Chondrocyte (in vitro differentiated cells): ENCODE measurements at places on chromosomes 7 and 10.

- peak; percentile 46 for DNase-seq
Observed at GRCh38 chr10:80539421-80540031, 1.8 kb downstream of the SH2D4B start.

DNA sequence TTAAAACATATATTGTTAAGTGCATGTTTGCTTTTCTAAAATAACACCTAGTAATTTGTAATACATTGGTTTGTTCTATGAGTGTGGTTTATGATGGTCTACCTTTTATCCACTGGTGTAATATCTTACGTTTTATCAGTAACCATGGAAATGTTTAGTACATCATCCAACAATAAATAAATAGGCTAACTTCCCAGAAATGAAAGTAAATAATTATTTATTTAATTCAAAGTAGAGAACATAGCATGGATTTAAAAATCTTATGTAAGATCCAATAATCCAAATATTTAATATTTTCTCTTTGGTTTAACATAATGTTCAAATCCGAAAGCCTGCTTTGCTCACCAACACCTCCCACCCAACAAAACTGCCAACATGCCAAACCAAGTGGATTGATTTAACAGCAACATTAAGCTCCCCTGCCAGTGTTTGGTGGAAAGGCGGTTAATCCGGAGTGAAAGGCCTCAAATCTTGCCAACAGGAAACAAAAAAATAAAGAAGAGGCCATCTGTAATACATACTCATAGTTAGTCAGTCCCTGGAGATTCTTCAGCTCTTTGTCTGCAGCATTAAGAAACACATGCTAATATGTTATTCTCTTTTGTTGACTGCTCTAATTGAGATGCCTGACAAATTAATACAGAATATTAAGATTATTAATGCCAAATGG lies 897.8 kb downstream of the CNTNAP2 start:
- DNase-seq = no peak

- no peak for DNase-seq
Observed at GRCh38 chr7:37831244-37831643, 17.2 kb upstream of the NME8 start.

DNA sequence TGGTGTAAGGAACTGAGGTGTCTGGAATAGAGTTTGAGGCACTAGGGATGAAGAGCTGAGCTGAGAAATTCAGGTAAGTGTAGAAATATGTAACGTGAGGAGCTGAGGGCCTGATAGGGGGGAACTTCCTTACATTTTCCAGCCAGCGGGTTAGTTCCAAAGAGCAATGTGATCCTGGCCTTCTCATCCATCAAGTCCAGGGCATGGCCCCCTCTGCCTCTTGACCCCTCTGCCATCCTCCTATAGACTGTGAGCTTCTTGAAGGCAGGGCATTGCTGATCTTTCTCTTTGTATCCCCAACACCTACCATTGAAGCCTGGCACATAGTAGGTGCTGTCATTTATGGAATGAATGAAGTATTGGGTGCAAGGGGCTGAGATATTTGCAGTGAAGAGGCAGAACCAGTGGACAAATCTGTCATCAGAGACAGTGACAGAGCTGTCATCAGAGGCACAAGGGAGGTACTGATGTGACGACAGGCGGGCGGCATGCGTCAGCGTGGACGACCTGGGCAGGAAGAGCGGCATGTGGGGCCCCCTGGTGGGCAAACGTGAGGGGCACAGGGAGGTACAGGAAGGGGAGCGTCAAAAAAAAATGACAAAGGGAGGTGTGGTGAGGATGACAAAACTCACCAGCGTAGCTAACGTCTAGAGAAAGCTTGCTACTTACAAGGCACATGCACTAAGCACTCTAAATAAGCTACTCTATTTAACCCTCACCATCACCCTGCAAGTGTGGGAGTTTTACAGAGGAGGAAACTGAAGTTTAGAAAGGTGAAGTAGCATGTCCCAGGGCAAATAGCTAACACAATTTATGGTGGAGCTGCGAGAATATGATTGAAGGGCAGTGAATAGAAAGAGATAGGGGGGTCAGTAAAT lies 5.2 kb upstream of the CAMK2G start:
- no peak for DNase-seq

GRCh38 chr7:143979359-143979758 lies 20.8 kb upstream of the OR6B1 start:
- DNase-seq = no peak

DNA sequence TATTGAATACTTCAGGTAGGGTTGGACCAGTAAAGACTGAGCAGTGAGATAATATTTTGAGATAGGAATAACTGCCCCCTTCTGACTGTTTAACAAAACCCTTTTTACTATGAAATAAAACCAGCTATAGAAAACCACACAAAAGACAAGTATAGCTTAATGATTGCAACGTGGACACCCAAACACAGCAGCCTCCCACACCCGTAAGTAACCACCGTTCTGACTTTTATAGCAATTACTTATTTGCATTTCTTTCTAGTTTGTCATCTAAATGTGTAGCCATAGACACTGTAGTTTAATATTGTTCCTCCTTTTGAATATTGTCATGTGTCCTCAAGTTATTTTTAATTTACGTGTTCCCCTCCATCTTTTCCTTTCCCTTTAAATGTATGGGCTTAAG lies 42.9 kb upstream of the SYPL1 start:
- DNase-seq = no peak

GRCh38 chr10:111142092-111142768 lies 65.4 kb downstream of the ADRA2A start:
- DNase-seq = no peak

DNA sequence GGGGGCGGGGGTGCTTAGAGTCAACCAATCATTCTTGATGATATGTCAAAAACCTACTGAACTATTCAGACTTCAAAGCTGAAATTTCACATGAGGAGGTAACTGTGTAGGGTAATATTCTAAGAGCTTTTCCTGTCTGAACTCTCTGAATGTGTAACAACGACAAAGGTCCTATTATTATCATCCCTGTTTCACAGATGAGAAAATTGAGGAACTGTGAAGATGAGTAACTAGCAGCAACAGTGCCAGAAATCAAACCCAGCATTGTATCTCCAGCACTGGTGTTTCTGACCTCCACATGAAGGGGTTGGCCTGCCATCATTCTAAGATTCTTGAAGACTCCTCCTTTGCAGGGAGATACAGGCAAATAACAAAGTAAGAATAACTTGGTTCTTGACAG lies 294.7 kb upstream of the AOAH start:
- DNase-seq = no peak

DNA sequence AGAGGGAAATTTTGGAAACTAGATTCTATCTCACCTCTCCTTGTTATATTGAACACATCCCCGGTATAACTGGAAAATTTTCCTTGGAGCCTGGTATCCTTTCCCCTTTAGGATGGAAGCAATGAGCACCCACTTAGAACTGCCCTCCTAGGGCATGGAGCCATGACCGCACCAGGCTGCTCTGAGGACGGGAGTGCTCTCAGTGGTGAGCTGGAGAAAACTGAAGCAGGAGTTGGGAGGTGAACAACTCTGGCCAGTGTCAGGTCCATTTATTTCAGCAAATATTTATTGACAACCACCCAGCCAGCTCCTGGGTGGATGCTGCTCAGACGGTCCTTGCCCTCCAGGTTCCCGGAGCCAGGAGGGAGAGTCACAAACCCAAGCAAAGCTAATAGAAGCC lies 278.1 kb downstream of the WDR11 start:
- no peak for DNase-seq

DNA sequence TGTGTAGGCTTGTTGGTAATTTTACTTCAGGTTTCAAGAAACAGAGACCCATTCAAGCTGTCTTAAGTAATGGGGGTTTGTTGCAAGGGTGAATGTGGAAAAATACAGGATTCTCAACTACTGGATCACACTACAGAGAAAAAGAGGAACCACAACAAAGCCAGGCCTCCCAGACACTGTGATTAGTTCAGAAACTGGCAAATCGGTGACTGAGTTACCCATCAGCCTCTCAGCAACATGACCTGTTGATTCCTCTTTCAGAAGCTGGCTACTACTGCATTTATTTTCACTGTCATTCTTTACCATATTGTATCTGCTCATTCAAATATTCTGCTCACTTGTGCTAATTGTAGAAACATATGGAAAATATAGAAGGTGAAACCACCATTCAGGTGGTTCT lies 16.0 kb downstream of the CCDC71L start:
- no peak for DNase-seq

GRCh38 chr7:70635633-70636032 lies 496.3 kb upstream of the GALNT17 start:
- DNase-seq = no peak
